ENCODE measurements at places on chromosomes 12 and 14.
A peak's percentile ranks its signal among the peaks of the same experiment; 100 is the strongest.

GRCh38 chr12:47863467-47863866 lies 41.3 kb downstream of the VDR start:
- DNase-seq: no peak

GRCh38 chr12:57762463-57762862 lies 4.4 kb downstream of the CYP27B1 start:
- no peak for DNase-seq

- no peak for DNase-seq
These were observed 128.3 kb downstream of the SLC16A7 start for GRCh38 chr12:59724011-59724695.

DNA sequence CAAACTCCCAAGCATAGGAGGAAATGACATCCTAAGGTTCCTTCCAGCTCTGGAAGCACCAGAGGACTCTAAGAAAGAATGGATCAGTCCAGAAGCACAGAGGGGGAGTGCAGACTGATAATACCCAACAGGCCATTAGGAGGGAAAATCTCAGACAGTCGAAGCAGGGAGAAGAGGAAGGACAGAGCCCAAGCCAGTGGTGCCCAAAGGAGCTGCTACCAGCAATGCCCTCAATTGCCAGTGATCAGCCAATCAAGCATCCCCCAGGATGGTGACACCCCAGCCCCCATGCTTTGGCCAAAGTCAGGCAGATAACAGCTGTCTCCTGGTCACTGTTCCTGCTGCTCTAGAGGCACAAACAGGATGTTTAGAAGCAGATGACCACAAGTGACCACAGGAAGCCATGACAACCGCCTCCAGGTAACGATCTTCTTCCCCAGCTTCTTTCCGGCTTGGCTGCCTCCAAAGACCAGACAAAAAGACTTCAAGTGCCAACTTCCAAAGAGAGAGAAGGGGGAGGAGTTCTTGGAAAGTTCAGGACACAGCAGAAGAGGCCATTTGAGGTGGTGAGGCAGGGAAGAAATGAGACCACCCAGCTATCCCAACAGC lies 16.2 kb downstream of the PXN start:
- DNase-seq: no peak

DNA sequence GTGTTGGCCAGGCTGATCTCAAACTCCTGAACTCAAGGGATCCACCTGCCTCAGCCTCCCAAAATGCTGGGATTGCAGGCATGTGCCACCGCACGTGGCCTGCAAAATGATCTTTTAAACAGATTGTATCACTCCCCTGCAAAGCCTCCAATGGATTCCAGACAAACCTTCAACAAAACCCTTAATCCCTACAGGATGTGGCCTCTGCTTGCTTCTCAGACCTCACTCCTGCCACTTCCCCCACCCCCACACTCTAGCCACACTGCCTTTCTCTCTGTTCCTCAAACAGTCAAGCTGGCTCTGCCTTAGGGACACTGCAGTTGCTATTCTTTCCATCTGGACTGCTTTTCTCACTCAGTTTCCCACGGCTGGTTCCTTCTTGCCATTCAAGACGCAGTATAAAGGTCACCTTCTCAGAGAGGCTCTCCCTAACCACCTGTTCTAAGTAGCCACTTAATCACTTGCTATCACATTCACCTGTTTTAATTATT lies 47.3 kb upstream of the TMED10 start:
- DNase-seq: peak; percentile 34

DNA sequence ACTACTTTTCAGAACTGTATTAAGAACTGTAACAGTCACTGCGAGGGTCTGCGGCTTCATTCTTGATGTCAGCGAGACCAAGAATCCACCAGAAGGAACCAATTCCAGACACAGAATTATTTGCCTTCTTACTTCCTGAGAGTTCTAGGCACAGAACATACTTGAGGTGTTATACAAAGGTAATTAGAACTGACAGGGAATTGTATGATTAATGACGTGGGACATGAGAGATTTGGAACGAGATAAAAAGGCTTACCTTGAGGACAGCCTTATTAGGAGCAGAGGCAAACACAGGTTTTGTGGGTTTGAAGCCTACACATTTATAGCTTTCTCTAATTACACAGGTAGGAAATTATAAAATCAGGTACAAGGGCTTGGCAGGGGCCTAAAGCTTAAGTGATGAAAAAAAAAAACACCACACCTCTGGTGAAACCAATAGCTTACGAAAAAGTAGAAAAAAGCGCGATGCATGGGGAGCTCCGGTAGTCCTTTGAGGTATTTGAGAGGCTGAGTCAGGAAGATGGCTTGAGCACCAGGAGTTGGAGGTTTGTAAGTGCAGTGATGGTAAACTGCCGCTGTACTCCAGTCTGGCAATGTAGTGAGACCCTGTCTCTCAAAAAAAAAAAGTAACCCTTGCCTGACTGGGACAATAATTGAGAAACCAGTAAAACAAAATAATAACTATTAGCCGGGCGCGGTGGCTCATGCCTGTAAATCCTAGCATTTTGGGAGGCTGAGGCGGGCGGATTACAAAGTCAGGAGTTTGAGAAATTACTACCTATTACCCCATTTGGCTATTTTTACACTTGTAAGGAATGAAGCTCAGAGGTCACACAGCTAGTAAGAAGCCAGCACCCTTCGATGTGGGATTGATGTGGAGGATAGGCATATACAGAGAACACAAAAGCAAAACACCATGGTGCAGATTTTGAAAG lies 795 bp upstream of the ACOT2 start:
- DNase-seq: peak; percentile 38

DNA sequence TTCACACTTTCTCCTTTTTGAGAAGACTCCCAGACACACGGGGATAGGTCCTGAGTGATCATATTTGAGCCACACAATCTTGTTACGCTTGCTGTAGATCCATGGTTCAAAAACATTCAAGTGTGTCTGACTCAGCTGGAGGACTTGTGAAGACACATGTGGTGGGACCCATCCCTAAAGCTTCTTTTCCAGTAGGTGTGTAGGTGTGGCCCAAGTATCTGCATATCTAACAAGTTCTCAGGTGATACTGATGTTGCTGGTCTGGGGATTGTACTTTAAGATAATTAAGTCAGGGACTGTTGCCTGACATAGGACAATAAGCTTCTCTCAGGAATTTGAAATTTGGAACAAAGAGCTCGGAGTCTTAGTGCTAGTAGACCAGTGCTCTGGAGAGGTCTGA lies 4.1 kb upstream of the DAAM1 start:
- no peak for DNase-seq

GRCh38 chr14:69287098-69288010 lies 27.4 kb downstream of the GALNT16 start:
- DNase-seq: no peak

- no peak for DNase-seq
These were observed 1.3 kb upstream of the CD27 start for GRCh38 chr12:6443361-6443983.

- DNase-seq: no peak
These were observed 58.6 kb downstream of the PKP2 start for GRCh38 chr12:32837974-32838373.

DNA sequence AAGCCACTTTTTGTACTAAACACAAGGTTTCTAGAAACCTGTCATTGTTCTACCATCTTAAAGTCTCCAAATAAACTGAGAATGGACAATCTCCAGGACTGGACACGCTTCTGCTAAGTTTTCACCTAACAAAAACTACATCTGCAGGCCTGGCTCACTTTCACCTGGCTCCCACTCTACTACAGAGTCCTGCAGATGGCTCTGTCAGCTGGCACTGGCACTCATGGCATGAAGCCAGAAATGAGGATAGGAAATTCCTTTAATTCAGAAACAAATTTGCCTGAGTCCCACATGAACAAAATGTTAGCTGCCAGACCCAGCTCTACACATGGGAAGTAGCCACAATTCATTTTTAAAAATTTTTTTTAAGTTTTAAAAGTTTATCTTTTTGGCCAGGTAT lies 42.1 kb downstream of the STXBP6 start:
- DNase-seq: no peak

GRCh38 chr12:66813137-66813892 lies 134.4 kb upstream of the GRIP1 start:
- DNase-seq: no peak

- peak; percentile 1 for DNase-seq
These were observed 470.8 kb downstream of the NELL2 start for GRCh38 chr12:44405297-44405696.

GRCh38 chr12:64611341-64612284 lies 1.3 kb downstream of the RASSF3 start:
- peak; percentile 42 for DNase-seq

GRCh38 chr12:71440763-71441748 lies 1.5 kb downstream of the LGR5 start:
- no peak for DNase-seq

DNA sequence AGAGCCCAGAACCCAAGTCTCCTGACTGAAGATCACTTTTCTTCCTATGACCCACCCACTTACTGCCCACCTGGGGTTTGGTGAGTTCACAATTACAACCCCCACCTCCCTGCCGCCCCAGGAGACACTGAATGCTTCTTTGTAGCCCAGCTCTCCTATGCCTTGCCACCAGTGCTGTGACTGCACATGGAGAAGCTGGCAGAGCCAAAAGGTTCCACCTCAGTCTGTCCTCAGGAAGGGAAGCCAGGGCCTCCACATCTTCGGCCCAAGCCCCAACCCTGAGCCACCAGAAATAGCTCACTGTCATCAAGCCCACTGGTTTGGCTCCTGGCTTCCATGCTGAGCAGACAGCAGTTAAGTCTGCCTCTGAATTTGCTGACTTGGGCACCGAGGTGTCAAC lies 25.6 kb downstream of the OTUB2 start:
- no peak for DNase-seq

GRCh38 chr14:56357428-56357827 lies 222.2 kb upstream of the TMEM260 start:
- DNase-seq: no peak

- DNase-seq: peak; percentile 20
These were observed 11.2 kb upstream of the PYGL start for GRCh38 chr14:50955373-50956043.

GRCh38 chr12:123398550-123399254 lies 14.8 kb downstream of the KMT5A start:
- DNase-seq: no peak
